NCI-H774 (cell line): ENCODE measurements at places on chromosomes 1 and 21.

DNA sequence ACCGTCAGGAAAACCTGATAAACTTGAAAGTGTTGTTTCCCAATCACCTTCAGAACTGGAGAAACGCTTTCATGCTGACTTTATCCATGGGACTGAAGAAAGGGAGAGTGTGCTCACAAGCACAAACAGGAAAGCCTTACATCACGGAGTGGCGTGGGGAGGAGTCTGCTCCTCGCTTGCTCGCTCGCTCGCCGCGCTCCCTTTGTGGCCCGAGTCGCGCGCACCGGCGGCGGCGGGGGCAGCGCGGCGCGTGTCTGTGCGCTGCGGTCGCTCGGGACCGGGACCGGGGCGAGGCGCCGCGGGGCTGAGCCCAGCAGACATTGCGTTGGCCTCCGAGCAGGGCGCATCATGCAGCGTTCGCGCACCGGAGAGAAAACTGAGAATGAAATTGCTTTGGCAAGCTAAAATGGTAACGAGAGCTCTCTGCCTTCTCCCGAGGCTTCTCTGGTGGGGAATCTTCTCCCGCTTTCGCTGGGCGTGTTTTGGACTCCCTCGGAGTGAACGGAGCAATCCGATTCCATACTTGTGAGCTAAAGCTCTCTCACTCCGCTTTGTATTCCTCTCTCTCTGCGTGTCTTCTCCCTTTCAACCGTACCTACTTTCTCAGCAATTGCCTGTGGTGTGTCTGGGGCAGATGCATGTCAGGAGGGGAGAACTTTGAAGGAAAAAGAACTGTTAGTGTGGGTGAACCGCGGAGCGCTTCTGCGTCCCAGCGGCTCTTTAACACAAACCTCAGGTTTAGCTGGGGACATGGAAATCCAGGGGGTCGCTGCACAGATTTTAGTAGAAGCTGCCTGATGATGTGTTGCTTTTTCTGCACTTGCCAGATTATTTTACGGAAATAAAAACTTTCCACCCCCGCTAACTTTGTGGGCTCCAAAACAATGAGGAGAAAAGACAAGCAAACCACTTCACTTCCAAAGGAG, at the start of gene RGL1:
Gene RGL1, plus strand, starts transcription at position 205 of the 926 bp plus-strand sequence. Its CDS starts 178 bp downstream, at position 383.
- DNase-seq: no peak

DNA sequence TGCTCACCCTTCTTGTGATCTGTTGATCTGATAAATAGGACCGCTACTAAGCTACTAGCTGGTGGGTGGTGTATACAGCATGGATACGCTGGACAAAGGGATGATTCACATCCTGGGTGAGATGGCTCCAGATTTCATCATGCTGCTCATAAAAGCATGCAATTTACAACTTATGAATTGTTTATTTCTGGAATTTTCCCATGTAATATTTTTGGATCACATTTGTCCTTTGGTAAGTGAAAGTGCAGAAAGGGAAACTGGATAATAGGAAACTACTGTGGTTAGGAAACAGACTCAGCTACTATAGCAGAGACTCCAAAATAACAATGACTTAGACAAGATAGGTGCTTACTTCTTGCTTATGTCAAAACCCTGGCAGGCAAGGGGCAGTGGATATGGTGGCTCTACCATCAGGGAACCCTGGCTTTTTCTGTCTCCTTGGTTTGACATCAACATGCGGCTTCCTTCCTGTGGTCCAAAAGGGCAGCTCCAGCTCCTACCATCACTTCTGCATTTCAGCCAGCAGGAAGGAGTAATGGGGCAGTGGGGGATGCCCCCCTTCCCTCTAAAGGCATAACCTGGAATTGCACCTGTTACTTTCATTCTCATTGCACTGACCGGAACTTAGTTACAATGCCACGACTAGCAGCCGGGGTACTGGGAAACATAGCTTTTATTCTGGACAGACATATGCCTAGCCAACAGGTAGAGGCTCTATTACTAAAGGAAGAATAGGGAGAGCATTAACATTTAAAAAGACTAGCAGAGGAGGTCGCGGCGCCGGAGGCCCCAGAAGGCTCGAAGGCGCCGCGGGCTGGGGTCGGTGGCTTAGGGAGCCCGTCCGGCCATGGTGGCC, 13.8 kb upstream of the AK2 start:
- no peak for DNase-seq

GRCh38 chr1:230174471-230175162, 107.6 kb downstream of the GALNT2 start:
- DNase-seq: no peak

DNA sequence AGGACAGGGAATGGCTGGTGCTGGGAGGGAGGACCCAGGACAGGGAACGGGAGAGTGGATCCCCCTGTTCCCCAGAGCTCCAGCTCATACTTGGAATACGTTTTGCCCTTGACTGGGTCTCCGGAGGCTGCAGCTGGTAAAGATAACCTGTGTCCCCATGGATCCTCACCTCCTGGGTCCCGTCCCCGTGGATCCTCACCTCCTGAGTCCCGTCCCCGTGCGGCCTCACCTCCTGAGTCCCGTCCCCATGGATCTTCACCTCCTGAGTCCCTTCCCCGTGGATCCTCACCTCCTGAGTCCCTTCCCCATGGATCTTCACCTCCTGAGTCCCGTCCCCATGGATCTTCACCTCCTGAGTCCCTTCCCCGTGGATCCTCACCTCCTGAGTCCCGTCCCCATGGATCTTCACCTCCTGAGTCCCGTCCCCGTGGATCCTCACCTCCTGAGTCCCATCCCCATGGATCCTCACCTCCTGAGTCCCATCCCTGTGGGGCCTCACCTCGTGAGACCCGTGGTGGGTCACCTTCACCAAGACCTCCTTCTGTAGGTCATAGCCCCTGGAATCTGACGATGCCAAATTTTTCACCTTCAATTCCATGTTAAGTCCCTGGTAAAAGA, 61.4 kb downstream of the SCCPDH start:
- DNase-seq: no peak

GRCh38 chr1:32068957-32069588, 3.7 kb upstream of the TMEM39B start:
- no peak for DNase-seq

DNA sequence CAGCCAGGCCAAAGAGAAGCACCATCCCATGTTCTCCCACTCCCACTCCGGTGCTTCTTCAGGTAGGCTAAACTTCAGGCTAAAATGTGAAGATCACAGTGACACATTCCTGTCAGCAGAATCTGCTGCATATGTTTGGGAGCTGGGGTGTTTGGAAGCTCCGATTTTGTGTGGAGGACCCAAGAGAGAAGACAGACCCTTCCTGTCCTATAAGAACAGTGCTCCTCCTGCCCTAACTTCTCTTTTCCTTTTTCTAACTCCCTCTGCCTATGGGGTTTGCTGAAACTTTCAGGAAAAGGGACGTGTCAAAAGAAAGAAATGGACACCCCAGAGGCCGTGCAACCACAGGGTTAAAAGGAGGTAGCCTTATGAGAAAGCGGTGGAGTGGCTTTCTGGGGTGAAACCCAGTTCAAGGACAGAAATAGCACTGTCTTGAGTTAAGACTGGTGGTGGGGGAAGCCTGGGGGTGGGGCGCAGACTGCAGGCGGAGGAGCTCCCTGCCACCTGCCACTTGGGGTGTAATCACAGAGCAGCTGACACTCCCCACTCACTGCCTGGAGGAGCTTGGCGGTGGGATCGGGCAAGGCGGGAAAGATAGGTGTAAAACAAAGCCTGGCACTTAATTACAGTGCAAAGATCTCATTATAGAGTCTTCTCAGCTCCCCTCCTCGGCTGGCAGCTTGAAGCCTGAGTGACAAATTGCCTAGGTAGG, 645 bp upstream of the TLR5 start:
- peak; percentile 5 for DNase-seq
